ENCODE measurements at places on chromosomes 4 and X.

DNA sequence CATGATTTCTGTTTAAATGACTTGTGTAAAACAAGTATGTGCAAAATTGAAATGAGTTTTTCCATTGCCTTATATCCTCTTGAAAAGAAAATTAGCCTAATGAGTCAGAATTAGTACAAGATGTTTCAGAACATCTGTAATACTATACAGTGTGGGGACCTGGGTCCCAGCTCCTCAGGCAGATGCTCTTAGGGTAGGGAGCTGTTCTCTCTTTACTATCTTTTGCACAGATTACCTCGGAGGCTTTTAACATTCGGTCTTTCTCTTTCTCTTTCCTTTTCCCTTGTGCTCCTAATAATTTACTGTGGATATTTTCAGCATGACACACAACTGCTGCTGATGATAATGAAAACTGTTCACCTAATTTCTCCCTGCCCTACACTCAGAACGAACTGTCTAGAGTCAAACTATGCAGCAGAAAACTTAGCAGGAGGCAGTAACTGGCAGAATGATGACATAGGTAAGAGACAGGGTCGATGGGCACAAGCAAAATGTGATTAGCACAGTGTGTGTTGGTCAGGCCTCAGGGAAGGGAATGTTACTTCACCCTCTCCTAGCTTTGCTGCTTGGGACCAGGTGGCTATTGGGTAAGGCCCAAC, 455.3 kb downstream of the PDHA2 start:
- DNase-seq = no peak

DNA sequence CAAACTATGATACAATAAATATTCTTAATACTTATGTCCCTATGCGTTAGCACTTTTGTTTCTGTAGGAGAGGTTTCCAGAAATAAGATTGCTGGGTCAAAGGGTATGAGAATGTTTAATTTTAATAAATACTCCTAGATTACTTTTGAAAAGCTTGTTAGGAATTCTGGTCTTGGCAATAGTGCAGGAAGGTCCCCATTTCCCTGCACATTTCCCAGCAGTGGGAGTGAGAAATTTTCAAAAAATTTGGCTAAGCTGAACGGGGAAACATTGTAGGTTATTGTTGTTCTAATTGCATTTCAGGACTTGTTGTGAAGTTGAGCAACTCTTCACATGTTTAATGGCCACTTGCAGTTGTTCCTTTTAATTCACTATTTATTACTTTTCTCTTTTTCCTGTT, 27.1 kb downstream of the IGFBP7 start:
- DNase-seq = no peak

DNA sequence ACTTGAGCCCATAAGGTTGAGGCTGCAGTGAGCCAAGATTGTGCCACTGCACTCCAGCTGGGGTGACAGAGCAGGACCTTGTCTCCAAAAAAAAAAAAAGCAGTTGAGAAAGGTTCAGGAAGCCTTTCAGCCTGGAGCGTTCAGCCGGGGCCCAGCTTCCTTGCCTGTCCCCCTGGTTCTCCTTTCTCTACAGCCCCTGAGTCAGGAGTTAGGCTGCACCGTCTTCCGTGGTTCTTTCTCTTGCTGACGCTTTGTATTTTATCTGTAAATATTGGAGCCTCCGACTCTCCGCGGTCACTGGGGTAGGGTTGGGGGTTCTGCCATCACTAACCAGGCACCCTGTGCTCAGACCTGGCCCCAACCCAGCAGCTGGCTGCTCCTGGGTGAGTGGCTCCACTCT, 13.8 kb upstream of the UVSSA start:
- no peak for DNase-seq

GRCh38 chr4:157245351-157245750, 24.8 kb downstream of the GRIA2 start:
- DNase-seq = no peak

DNA sequence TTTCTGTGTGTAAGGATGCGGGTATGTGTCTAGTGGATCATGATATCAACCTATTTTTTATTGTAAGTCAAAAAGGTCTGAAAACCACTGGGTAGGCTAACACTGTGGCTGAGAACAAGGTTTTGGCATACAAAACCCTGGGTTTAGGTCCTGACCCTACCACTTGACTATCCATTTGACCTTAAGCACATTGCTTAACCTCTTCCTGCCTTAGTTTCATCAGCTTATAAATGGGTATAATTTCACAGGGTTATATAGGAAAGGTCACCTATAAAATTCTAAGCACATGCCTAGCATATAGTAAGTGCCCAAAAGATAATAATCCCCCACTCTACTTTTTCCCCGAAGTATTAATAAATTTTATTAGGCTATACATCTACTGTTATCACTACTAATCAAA, 263.0 kb downstream of the UNC5C start:
- no peak for DNase-seq

DNA sequence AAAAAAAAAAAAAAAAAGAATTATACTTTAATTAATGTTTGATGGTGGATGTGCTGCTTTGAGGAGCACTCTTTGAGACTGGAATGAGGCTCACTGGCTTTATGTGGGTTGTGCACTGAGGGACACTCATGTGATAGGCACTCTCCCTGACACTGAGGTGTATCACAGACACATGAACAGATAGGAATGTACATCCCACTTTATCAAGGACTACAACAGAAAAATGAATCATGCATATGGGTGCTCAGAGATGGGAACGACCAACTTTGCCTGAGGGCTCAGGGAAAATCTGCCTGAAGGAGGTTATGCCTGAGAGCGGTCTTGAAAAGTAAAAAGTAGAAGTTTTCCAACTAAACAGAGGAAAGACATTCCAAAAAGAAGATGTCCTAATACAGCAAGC, 97.7 kb upstream of the RBPJ start:
- no peak for DNase-seq

- DNase-seq = peak; percentile 51
These were observed 16.6 kb downstream of the DCK start for GRCh38 chr4:71009890-71010588.

DNA sequence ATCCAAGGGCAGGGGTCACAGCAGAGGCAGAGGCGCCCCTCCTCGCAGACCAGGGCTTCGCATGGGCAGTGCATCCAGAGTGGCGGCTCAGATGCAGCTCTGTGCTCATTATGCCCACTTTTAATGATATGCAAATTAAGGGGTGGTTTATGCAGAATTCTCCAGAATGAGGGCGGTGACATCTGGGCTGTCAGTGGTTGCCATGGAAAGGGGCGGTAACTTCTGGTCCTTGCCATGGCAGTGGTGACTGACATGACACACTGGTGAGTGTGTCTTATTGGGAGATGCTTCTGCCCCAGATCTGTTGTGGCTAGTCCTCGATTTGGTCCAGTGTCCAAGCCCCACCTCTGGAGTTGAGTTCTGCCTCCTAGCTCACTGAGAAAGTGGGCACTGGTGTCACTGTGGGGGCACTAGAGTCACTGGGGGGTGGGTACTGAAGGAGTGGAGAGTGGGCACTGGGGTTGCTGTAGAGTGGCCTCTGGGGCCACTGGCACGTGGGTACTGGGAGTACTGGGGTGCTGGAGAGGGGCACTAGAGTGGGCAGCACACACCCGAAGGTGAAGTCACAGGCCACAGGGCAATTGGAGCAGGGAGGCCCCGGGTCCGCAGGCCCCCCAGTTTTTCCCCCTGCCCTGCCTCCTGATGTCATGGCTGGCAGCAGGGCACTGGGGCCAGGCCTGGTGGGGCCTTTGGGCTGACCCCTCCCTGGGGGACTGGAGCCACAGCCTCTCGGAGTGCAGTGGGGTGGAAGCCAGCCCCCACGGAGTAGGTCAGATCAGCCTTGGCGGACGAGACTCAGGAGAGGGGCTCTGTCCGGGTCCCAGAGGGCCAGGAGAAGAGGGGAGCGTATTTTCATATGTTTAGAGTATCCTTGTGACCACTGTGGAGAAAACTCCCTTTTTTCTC, 98.6 kb upstream of the NKX1-1 start:
- DNase-seq = no peak

GRCh38 chr4:142703694-142704309, 142.3 kb downstream of the INPP4B start:
- DNase-seq = no peak

DNA sequence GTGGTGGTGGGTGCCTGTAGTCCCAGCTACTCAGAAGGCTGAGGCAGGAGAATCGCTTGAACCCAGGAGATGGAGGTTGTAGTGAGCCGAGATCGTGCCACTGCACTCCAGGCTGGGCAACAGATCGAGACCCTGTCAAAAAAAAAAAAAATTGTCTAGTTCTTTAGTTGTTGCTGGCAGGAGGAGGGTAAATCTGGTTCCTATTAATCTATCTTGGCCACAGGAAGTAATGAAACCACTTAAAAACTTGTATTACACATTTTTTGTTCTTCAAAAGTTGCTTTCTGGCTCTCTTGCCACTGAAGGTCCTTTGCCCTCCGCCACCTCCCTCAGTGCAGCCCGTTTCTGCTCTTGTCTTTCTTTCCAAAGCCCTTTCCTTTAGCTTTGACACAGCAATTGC, 102.9 kb upstream of the ARSJ start:
- DNase-seq = no peak

DNA sequence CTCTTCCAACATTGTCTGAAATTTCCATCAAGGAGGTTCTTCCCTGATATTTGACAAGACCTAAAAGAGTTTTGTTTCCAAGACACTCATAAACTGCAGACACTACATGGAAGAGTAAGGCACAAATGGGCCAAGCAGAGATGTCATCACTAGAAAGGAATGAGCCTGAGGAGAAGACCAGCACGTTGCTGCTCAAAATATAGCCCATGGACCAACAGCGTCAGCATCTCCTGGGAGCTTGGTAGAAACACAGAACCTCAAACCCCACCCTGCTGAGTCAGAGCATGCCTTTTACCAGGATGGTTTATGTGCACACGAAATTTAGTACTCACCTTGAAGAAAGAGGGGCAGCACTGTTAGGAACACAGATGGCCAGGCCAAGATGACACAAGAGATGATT, 128.7 kb upstream of the MID1 start:
- DNase-seq = no peak
